Activated T-cell treated with anti-CD3 and anti-CD28 coated beads, Interleukin-2, amount 50 U/mL, for 72 hours (primary cell): ENCODE measurements at places on chromosomes 11 and 22.
A peak's percentile ranks its signal among the peaks of the same experiment; 100 is the strongest.

DNA sequence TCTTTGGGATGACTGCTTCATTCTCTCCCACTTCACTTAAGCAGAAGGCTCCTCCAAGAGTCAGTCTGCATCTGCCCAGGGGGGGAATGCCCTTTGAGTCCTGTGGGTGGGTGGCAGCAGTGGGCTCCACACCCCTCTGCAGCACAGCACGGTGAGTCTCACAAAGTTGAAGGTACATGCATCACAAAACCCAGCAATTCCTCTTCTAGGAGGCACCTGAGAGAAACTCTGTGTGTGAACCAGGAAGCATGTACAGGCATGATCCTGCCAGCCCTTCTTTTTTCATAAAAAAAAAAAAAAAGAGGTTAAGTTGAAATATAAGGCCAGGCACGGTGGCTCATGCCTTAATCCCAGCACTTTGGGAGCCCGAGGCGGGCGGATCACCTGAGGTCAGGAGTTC is 87.2 kb downstream of the MYO18B start:
- DNase-seq: no peak

GRCh38 chr11:107494055-107494454 is 36.4 kb upstream of the CWF19L2 start:
- DNase-seq: no peak

DNA sequence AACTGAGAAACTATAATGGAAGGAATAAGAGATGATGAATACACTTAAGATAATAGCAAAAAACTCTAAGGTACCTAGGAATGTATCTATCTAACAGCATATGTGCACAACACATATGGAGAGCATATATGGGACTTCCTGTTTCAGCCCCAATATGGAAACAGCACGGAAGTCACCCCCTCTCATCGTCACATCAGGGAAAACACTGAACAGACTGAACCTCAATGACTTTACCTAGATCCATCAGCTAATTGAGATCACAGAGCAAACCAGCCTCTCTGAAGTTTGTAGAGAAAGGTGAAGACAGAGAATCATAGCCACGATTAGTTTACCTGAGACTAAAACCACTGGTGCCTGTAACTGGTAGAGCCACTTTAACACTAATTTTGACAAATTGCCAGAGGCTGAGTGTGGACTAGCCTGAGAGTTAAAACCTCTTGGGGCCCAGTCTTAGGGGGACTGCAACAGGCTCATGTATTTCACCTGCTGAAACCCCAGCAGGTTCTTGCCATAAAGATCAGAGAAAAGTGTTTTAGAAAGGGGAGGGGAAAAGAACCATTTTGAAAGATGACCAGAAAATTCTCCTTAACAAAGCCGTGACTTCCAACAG is 722.6 kb downstream of the TBC1D22A start:
- DNase-seq: no peak

DNA sequence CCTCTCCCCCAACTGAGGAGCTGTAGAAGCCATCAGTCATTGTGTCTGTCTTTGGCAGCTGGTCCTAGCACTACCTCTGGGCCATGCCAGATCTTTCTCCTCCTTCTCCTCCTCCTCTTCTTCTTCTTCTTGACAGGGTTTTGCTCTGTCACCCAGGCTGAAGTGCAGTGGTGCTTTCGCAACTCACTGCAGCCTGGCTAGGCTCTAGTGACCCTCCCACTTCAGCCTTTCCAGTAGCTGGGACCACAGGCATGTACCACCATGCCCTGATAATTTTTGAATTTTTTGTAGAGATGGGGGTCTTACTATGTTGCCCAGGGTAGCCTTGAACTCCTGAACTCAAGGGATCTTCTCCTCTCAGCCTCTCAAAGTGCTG is 50.1 kb upstream of the SHANK2 start:
- DNase-seq: no peak

- DNase-seq: no peak
These were observed 2.4 kb downstream of the CSDC2 start for GRCh38 chr22:41563051-41563711.

DNA sequence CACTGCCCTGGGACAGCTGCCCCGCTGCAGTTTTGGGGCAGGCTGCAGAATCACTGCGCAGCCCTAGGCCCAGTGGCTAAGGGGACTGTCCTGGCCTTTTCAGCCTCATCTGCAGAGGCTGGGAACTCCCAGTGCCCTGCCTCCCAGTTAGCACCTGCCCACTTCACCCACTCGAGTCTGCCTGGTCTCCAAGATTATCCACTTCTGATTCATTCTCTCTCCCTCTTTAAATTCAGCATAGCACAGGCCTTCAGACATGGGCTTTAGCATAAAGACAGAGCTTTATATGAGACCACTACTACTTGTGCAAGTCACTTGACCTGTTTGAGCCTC is 8.9 kb downstream of the DAGLA start:
- DNase-seq: no peak

- DNase-seq: no peak
These were observed 2925.9 kb upstream of the OR11H1 start for GRCh38 chr22:12601870-12602779.

GRCh38 chr11:34068111-34068510 is 16.6 kb downstream of the CAPRIN1 start:
- DNase-seq: no peak

- DNase-seq: peak; percentile 30
These were observed 67.1 kb downstream of the PARVB start for GRCh38 chr22:44091021-44091721.

DNA sequence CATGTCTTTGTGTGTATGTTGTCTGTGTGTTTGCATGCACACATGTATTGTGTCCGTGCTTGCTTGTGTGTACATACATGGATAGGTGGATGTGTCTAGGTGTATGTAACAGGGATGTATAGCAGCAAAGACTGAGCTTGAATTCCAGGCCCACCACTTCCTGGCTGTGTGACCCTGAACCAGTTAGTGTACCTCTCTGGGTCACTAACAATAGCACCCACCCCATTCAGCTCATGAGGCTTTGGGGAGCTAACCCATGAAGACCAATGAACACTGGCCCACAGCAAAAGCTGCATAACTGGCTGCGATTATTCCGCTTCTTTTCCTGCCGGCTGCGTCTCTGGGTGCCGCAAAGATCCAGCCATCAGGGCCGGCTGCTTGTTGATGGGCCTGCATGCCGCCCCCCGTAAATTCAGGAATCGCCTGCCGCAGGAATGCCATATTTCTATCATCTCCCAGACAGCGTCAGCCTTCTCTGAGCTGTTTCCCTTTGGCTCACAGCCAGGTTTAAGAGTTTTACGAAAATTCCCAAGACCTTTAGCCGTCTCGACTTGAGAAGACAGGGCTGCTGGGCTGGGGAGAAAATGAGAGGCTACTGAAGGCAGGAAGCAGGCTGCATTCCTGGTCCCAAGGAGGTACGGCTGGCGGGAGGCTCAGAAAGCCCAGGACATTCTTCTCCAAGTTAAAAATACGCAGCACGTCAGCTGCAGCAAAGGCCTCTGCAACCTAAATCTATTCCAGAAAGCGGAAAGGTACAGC is 224.6 kb downstream of the MN1 start:
- no peak for DNase-seq

- DNase-seq: no peak
These were observed 130.4 kb downstream of the SLC1A2 start for GRCh38 chr11:35288817-35289541.

- no peak for DNase-seq
These were observed 42.5 kb upstream of the CDON start for GRCh38 chr11:126105022-126105747.

DNA sequence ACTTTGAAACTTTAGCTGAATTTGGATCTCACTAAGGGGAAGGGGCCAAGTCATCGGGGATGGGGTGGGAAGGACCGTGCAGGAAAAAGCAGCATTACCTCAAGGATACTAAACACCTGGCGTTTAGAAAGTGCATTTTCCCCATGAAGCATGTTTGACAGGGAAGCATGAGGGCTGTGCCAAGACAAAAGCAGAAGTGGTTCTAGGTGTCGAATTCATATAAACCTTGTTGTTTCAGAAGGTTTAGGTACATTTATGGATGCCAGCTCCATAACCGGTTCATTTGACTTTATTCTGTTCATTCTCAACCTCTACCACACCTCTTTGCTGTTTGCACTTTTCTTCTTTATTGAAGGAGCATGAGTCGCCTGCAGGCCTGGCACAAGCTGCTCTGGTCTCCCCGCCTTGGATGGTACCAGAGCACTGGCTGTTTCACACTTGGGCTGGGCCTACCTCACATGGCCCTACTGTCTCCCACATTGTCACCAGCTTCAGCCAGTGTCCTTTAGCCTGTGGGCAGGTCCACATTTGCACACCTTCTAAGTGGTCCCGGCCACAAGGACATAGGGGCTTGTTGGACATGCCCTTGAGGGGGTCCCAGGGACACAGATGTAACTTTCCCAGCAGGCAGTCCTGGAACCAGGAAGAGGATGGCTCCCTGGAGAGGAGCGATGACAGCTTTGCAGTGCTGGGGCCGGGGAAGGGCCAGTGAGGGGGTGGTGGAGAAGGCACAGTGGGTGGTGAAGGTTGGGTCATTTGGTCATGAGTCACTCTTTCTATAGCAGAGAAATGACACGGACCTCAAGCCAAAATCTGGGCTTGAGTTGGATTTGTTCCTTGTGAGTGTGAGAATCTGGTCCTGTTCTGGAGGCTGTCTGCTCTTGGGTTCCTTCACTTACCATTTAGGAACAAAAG is 3.2 kb upstream of the ST14 start:
- no peak for DNase-seq

- DNase-seq: no peak
These were observed 1.8 kb upstream of the EHF start for GRCh38 chr11:34619062-34619516.

DNA sequence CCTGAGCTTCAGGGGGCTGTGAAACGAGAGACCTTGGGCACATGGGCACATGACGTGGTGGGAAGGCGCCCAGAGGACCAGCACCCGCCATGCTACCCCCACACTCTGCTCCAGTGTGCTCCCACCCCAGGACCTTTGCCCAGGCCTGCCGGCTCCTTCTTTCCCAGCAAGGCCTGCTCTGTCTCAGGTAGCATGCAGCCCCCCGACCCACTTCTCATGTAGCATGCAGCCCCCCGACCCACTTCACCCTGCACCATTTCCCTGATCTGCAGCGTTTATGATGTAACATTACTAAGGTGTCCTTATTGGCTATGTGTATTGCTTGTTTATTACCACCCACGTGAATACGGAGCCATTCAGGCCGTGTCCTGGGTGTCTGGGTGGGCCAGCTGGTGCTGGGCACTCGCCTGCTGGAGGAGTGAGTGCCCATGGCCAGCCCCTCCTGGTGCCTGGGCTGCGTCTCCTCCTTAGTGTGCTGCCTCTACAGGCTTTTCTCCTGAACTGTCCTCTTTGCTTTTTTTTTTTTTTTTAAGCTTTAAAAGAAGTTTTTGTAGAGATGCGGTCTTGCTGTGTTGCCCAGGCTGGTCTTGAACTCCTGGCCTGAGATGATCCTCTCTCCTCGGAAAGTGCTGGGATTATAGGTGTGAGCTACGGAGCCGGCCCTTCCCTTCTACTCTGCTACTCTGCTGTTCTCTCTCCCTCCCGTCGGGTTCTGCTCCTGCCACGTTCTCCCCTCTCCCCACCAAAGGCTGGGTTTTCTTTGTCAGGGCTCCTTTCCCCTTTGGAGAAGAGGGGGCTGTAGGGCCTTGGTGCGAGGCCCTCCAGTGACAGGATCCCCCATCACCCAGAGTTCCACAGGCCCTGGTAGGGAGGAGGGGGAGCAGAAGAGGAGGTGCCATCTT is 29.4 kb downstream of the LRP5 start:
- DNase-seq: no peak

GRCh38 chr11:68976095-68976494 is 4.7 kb downstream of the MRGPRD start:
- no peak for DNase-seq

- no peak for DNase-seq
These were observed 62.5 kb upstream of the SORL1-AS1 start for GRCh38 chr11:121515335-121515671.

DNA sequence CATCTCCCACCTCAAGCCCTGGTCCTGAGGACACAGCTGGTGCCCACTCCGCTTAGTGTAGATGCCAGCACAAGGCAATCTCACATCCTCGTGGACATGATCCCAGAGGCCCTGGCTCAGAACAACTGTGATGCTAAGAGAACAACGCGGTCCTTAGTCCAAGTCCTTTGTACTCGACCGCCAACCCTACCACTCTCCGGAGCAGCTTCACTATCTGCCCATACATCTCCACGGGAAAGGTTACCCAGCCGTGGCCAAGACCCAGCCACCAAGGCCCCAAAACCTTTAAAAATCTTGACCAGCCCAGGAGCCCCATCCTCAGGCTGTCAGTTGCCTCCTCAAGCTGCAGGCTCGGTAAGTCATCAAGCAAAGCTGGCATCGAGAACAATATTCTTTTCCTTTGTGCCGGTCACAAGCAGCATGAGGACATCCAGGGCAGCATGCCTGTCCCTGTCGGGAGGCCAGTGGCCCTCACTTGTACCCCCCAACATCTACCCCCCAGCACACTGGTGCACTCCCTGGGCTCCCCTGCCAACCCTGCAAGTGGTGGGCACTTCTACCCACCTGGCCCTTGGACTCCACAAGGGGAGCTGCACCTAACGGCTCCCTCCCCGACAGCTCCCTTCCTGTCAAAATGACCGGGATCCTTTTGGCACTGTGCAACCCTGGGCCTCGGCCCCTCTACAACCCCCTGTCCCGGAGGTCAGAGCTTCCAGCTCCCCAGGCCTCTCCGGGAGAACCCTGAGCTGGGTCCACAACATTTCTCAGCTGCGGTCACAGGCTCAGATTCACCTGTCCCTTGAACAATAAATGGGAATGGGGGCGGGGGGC is 2.5 kb downstream of the OSBPL5 start:
- DNase-seq: no peak

DNA sequence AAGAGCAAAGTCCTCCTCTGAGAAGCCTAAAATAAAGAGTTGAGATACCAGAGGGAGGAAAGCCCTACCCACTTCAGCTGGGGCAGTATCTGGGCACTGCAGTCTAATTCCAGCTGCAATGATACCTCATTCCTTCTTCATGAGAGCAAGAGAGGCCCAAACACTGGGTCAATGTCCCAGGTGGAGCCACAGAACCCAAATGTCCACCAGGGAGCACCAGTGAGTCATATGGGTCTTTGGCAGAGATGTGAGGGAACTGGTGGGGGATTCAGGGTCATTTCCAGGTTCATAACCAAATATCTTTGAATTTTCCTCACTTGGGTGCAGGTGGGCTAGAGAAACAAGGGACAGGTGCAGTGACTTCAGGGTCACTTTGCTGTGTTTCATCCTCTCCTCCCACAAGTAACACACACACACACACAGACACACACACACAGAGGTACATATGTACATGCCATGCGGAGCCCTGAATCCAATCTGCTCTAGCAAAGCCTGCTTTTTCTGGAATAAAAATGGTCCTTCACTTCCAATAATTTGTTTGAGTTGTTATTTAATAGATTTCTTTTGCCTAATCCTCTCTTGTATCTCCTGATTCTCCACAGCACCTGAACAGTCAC is 585.4 kb downstream of the SOX6 start:
- peak; percentile 31 for DNase-seq
